CD4-positive, alpha-beta T cell treated with Interleukin-21 for 1 hour (primary cell): ENCODE measurements at places on chromosomes 1 and 21.

DNA sequence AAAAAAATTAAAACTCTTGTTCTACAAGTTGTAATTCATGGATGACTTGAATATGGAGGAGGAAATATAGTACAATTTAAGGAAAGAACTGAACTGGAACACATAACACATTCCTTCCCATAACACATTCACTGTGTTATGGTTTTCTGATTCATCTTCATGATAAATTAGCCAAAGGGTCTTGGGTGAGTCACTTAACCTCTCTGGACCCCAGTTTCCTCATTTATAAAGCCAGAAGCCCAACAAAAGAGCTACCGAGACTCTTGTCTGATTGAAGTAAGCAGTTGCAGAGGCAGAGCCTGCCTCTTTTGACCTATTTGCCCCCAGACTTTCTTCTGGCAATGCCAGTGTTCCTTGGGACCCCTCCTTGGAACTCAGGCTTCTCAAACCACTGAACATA, 161.9 kb upstream of the KCTD3 start:
- no peak for DNase-seq

DNA sequence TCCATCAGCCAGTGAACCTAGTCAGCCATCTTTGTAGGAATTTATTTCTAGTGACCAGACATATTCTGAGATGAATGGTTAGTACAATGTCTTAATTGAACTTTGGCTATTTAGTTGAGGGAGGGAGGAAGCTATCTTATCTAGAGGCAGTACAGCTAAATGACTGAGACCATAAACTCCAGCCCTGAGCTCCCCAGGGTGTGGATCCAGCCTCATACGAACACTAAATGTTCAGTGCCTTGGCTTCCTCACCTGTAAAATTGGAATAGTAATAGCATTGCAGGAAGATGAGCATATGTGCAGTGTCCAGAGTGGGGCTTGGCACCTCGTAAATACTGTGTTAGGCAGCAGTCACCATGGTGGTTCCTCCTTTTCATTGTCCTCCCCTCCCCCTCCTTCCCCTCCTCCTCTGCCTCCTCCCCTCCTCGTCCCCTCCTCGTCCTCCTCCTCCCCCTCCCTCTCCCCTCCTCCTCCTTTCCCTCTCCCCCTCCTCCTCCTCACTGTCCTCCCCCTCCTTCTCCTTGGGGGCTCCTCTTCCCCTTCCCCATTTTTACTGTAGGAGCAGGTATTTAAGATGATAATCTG, 108.2 kb downstream of the GALNT2 start:
- no peak for DNase-seq

DNA sequence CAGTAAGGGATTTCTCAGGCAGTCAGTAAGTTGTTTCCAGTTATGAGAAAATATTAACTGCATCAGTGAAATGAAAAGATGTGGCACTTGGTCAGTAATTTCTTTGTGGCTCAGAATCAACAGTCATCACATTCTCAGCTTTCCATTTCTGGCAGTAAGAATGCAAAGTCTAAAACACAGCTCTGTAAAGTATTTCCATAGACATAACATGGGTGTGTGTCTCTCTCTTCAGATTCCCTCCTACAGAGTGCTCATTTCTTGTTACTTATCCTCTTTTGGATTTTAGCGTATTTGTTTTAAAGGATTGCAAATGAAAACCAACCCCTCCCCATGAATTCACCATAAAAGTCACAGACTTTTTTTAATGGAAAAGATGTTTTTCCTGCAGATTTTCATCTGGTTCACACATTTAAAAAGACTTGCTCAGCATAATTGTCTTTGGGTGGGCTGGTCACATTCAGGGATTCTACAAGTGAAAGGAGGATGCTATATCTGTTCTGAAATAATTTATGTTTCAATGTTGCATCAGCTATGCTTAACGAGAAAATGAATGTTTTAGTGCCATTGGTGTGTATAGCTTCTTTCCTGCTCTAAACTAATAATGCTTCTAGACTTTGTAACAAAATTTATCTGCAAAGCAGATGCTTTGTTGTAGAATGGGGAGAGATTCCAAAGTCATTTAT, 34.6 kb upstream of the CD55 start:
- no peak for DNase-seq

GRCh38 chr1:125066385-125066784, 3881.6 kb downstream of the SRGAP2C start:
- DNase-seq = no peak

GRCh38 chr1:243482141-243483022, 226.5 kb downstream of the SDCCAG8 start:
- no peak for DNase-seq

- DNase-seq = peak; percentile 65
Observed at GRCh38 chr1:207644852-207645634, at the start of gene CR1L. Gene CR1L (plus strand): TSS chr1:207645133. CDS start chr1:207645234, 101 bp downstream.

DNA sequence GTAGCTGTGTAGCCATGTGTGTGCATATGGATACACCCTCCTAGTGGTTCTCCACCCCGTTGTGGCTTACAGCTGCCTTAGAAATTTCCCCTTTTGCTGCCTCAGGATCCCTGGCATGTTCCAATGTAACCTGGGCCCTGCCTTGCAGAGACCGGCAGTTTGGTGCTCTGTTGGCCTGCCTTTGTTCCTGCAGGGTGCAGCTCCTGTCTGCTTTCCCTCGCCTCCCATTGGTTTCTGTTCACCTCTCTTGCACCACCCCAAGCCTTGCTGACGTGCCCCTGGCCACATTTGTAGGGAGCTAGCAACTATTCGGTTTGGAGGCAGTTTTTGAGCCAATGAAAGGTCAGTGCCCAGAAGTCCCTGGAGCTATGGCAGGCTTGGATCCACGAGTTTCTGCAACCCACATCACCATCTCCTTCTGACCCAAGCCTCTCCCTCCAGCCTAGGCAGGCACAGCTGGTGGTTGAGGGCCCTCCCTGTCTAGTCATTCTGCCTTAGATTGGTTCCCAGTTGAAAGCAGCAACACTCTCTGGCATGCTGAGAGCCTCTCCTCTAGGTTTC, 54.9 kb downstream of the MAB21L3 start:
- no peak for DNase-seq

- no peak for DNase-seq
Observed at GRCh38 chr1:99731384-99731783, 35.1 kb downstream of the FRRS1 start.
